ENCODE measurements at places on chromosomes 1 and 21.

DNA sequence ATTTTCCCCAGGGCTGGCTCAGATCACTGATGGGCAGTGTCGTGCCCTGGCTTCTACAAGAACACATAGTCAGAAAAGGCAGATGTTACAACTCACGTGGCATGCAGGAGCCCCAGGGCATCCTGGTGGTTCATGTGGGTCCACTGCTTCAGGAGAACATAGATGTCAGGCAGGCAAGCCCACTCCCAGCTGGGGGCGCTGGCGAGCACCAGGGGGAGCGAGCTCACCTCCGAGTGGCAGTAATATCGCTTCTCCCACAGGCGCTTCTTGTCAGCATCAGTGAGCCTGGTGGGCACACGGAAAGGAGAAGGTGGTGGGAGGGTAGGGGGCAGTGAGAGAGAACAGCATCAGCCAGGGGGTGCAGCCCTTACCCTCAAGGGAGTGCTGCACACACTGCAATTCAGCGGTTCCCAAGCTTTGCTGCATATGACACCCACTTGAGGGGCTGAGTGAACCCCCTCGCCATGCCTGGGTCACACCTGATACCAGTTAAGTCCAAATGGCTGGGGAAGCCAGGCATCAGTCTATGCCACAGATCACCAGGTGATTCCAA is 34.3 kb upstream of the PPP1R15B start:
- no peak for DNase-seq

DNA sequence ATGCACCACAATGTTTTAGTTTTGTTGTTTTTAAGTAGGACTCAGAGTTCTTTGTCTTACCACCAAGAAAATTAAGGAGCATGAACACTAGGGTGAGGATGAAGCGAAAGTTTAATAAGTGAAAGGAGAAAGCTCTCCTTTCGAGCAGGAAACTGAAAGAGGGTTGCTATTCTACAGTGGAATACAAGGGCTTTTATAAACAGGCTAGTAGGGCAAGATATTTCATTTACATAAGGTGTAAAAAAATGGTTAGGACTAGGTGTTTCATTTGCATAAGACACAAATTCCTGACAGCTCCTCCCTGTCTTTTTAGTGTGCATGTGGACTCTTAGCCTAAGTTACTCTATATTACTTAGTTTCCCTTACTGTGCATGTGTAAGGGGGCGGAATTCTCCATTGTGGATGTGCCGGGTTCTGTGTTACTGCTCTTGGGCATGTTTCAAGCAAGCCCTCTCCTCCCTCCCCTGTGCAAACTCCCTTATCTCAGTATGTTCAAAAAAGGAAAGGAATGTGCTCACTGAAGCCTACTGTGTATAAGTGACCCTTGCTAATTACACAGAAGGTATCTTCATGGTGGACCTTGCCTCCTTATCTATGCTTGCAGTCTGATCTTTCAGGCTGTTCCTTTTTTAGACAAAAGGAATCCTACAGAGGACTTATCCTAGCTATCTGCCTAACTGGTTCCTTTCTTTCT is 7.3 kb downstream of the TSHB start:
- no peak for DNase-seq

DNA sequence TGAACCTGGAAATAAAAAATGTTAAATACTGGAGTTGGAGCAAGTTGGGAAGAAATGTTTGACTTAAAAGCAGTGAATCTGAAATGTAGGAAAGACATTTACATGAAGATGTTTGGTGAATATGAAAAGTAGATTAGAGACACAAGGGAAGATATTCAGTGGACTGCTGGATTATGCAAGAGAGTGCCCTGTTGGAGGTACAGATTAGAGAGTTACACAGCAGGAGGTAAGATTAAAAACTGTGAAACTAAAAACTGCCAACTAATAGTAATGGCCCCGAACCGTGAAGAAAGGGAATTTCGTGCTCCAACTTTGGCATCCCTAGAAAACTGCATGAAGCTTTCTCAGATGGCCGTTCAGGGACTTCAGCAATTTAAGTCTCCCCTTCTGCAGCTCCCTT is 375.4 kb downstream of the DPYD start:
- DNase-seq, result no peak

DNA sequence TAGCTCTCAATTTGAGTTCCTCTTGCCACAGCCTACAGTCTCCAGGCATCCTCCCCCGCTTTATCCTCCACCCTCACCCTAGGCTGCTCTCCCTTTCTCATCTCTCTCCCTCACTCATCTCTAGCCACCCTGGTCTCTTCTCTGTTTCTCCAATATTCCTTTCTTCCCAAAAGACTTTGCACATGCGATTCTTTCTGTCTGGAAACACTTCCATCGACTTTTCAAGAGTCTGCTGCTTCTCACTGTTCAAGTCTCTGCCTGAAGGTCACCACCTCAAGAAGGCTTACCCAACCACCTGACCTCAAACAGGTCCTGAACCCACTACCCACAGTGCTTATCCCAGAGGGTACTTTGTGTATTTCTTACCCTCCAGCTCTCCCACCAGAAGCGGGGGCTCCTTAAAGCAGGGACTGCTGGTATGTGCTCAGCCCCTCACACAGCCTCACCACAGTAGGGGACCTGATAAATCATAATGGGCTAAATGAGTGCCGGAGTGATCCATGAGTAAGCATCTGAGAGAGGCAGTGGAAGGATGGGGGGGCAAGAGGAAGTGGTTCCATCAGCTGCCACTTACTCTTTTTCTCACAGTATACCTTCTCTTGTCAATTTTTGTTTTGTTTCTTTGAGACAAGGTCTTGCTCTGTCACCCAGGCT is 14.3 kb upstream of the KRTAP19-8 start:
- DNase-seq, result no peak

All from stimulated activated CD4-positive, alpha-beta T cell treated with anti-CD3 and anti-CD28 coated beads, TNF-alpha, amount 100 ng/mL, for 48 hours (primary cell).